Temporal lobe (tissue), 4 donors: ENCODE measurements at places on chromosomes 7 and 10. TPM values are rescaled to one million over a fixed set of nuclear protein-coding genes. Genes with fewer than 3 reads are reported as not detected.

Gene ANKRD22
- not detected for total RNA-seq

Gene TMEM130
- 8.9 TPM for total RNA-seq

Gene HOGA1
- 0.25 TPM for total RNA-seq

Gene DOCK1
- 13.5 TPM for total RNA-seq

Gene SPDYE11
- under 0.01 TPM for total RNA-seq

Gene PTF1A
- not detected for total RNA-seq

Gene MMRN2
- 5.2 TPM for total RNA-seq

Gene SLC29A4
- total RNA-seq = 12.3 TPM

Gene OPALIN
- total RNA-seq = not detected

Gene ACHE
- total RNA-seq = 16.7 TPM

Gene OPN1SW
- not detected for total RNA-seq

Gene AKR1C4
- total RNA-seq = not detected

Gene SAP25
- 0.25 TPM for total RNA-seq

Gene MPP7
- 1.2 TPM for total RNA-seq

Gene KCNMA1
- 49.2 TPM for total RNA-seq

Gene ECHDC3
- total RNA-seq = 3.2 TPM

Gene TLL2
- total RNA-seq = 0.25 TPM

Gene PLXNA4
- 89.2 TPM for total RNA-seq

Gene PLEKHS1
- total RNA-seq = not detected

Gene AGAP5
- total RNA-seq = 4.2 TPM

Gene TUBB8
- not detected for total RNA-seq

Gene MRPS24
- 17.0 TPM for total RNA-seq

Gene ASB10
- total RNA-seq = not detected

Gene VTI1A
- total RNA-seq = 43.0 TPM

Gene CEP55
- total RNA-seq = 1.7 TPM

Gene SPDYE2B
- total RNA-seq = not detected

Gene GPR37
- total RNA-seq = 20.9 TPM

Gene AKR1B1
- 44.7 TPM for total RNA-seq

Gene PDE6C
- total RNA-seq = not detected

Gene NXPH1
- total RNA-seq = 34.9 TPM

Gene ALOX5
- 0.98 TPM for total RNA-seq

Gene ADAM8
- total RNA-seq = 0.98 TPM

Gene FXYD4
- total RNA-seq = not detected

Gene GPNMB
- total RNA-seq = 4.7 TPM

Gene CDC14C
- not detected for total RNA-seq

Gene SFR1
- total RNA-seq = 7.6 TPM

Gene GPR15LG
- not detected for total RNA-seq

Gene RAPGEF5
- total RNA-seq = 64.7 TPM

Gene TMEM236
- under 0.01 TPM for total RNA-seq

Gene TCF7L2
- 3.0 TPM for total RNA-seq

Gene ZPBP
- not detected for total RNA-seq

Gene C1GALT1
- total RNA-seq = 23.1 TPM

Gene TUBAL3
- total RNA-seq = not detected

Gene ERVW-1
- total RNA-seq = not detected

Gene SPDYE9
- total RNA-seq = 0.49 TPM

Gene COL26A1
- 12.0 TPM for total RNA-seq

Gene LMBR1
- 148 TPM for total RNA-seq

Gene AIMP2
- 23.4 TPM for total RNA-seq

Gene LRMDA
- 1.2 TPM for total RNA-seq

Gene SPOCK2
- total RNA-seq = 25.8 TPM

Gene FEZF1
- total RNA-seq = 0.25 TPM

Gene FAM25G
- total RNA-seq = not detected

Gene SPDYE17
- not detected for total RNA-seq
